DND-41 (cell line): ENCODE measurements at places on chromosomes 1 and 21.

DNA sequence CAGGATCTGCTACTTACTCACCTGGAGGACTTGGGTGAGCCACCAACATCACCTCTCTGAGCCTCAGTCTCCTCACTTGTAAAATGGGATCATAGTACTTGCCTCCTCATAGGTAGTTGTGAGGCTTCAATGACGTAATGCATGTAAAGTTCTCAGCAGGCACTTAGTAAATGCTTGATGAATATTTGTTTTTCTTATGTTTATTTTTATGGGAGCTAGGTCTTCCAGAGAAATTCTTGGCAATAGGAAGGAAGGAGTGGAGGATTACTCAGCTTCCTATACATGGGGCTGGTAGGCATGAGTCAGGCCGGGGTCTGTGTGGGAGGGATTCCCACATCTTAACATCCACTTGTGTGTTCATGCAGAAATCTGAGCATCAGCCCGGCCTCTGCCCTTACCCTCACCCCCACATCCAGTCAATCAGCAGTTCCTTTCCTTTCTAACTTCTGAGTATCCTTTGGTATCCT lies 95.4 kb upstream of the USP24 start:
- DNase-seq, result no peak

- DNase-seq, result no peak
Observed at GRCh38 chr1:224739997-224740684, 124.0 kb downstream of the CNIH3 start.

- no peak for DNase-seq
Observed at GRCh38 chr1:36118447-36119204, 6.4 kb downstream of the COL8A2 start.

DNA sequence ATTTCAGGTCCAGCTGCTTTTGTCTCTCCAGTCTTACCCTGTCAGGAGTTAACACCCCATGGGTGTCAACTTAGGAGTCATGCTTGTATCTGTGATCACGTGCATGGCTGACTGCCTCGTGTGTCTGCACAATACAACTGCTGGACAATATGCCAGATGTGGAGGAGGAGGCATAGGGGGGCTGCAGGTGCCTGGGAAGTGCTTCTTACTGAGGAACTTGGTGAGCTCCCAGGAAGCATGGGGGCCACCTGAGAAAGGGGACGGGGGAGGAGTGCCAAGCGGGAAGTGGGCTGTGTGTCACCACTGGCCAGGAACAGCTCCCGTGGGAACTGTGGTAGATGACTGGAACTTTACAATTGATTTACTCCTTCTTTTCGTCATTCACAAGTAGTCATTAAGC lies 9.5 kb downstream of the RHEX start:
- no peak for DNase-seq

DNA sequence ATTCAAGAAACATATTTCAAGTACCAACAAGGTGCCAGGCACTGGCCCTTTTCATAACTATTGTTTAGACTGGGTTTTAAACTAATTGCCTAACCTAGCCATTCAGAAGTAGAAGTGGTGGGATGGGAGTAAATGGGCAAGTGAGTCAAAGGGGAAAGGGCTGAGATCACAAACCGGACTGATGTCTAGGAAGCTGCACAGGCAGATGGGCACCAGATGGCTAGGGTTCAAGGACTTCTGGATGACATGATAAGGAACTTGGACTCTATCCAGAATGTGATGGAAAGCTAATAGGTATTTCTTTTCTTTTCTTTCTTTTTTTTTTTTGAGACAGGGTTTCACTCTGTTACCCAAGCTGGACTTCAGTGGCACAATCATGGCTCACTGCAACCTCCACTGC lies 46.6 kb downstream of the LYST start:
- no peak for DNase-seq

- no peak for DNase-seq
Observed at GRCh38 chr1:182215764-182216163, 154.3 kb upstream of the ZNF648 start.
